ENCODE measurements at places on chromosomes 3 and 15.

GRCh38 chr3:32460031-32460749, 42.5 kb downstream of the CMTM6 start:
- DNase-seq, result no peak

- no peak for DNase-seq
These were observed 145.0 kb upstream of the TMCO5A start for GRCh38 chr15:37789397-37789786.

GRCh38 chr3:37510755-37511154, 336.4 kb upstream of the LRRFIP2 start:
- DNase-seq, result no peak

- DNase-seq, result no peak
These were observed 57.4 kb downstream of the SERP1 start for GRCh38 chr3:150488867-150489266.

DNA sequence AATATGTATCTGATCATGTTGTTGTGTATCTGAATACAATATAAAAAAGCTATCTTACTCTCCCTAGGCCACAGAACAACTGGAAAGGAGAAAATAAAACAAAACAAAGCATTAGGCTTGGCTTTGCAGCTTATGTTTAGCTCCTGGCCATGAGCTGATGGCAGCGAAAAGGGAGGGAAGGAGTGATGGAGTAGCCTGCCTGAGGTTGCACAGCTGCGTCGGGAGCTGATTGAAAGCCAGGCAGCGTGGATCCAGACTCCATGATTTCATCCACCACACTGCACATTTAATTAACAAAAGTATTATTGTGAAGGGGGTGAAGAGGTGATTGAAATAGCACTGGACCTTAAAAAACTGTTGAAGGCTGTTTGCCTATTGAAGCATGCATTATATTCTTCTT, 212.2 kb downstream of the GABRG3 start:
- DNase-seq, result no peak

DNA sequence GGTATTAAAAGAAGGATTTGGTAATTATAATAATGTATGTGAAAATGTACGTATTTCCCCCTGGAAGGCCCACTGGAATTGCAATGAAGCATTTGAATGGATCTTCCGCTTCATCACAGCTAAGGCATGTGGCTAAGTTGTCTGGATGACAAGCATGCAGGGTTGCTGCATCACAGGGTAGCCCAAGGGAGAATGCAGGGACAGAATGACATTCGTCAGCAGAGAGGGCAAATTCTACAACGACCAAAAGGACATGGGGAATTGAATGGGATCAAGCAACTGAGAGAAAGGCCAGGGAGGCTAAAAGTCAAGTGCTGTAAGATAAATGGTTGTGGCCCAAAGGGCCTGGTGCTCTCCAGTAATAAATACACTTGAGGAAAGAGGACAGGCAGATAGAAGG, 95.4 kb downstream of the ISL2 start:
- no peak for DNase-seq

GRCh38 chr3:15404767-15405166, 22.6 kb downstream of the METTL6 start:
- DNase-seq, result no peak

DNA sequence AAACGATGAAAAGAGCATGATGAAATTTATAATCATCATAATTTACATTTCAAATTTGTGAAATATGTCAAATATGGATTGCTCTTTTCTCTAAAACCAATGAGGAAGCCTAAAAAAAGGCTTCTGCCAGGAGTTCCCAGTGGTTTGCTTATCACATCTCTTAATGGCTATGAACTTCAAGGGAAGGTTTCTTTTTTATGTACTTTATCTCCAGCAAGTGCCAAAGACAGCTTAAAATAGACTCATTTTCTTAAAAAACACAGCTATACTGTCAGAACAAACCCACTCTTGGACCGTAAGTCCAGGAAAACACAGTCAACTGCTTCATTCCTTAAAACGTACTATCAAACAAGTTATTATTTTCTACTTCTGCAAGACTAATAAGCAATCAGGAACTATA, 80.2 kb downstream of the DLG1 start:
- DNase-seq, result no peak

- DNase-seq, result no peak
These were observed 50.6 kb downstream of the GAP43 start for GRCh38 chr3:115673881-115674280.

- no peak for DNase-seq
These were observed 26.0 kb upstream of the MCTP2 start for GRCh38 chr15:94205366-94205765.

GRCh38 chr3:139300416-139300815, 43.4 kb upstream of the MRPS22 start:
- no peak for DNase-seq

GRCh38 chr15:88693191-88693590, 54.4 kb downstream of the ISG20 start:
- no peak for DNase-seq

DNA sequence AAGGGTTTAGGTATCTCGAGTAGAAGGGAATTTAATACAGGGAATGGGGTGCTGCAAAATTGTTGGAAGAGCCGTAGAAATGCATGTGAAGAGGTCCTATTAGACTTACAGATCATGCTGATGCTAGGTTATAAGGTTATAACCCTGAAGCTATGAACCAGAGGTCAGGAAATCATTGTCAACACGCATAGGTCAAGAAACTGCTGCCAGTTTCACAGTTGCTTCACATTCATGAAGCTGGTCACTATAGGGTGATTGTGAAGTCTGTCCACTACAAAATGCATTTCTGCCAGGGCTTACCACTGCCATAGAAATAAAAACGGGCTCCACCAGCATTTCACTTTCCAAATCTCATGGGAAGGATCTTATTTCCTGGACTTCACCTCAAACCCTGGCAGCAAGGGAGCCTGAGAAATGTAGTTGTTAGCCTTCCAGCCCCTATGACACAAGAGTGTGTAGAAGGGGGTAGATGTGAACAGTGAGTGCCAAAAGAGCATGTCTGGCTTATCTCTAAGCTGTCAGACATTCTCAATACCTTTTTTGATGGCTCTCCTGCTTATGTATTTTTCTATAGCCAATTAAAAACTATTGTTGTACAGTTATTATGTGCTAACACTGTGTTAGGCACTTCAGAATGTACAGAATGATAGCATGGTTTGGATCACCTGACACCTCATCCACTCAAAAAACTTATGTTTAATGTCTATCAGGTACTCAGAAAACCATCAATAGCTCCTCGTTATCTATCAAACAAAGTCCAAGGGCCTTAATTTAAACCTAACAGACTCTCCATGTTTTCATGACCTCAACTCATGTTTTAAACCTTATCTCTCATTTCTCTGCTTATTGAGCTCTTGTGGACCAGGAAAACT, 148.3 kb upstream of the TSC22D2 start:
- DNase-seq, result no peak

- no peak for DNase-seq
These were observed 32.2 kb downstream of the RORA start for GRCh38 chr15:61196711-61197586.

DNA sequence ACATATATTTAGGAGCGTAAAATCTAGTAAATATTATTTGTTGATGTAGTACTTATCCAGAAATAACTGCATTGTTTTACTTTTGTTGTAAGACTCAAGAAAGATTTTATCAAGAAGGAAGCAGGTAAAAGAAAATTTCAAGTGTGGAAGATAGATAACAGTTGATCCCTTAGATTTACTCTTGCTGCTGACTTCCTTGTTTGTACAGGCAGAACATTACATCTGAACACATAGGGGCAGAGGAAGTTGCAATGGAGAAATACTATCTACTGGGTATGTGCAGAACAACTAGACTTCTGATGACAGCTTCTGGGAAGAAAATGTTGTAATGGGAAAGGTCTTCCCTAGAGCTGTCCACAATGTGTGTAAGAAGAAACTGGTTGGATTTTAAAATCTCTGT, 350.6 kb downstream of the NLGN1 start:
- no peak for DNase-seq

DNA sequence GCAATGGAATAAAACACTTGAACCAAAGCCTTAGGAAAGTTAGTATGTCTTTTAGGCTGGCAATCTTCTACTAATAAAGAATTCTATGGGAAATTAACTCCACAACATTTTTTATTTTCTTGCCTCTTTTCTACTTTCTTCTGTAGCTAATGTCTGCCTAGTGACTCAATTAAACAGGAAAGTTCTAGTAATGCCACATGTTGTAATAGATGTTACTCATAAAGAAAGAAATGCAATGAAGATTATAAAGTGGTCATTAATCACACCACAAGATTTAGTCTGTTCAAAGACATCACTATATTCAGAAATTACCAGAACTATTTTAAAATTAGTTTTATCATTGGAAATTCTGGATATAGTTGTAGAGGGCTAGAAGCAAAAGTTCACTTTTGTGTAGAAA, 329.7 kb downstream of the SI start:
- no peak for DNase-seq

- DNase-seq, result no peak
These were observed 765.9 kb downstream of the NR2F2 start for GRCh38 chr15:97096303-97096835.

- no peak for DNase-seq
These were observed 50.9 kb downstream of the DPH6 start for GRCh38 chr15:35495080-35495479.

GRCh38 chr3:152650177-152650576, 184.8 kb upstream of the P2RY1 start:
- DNase-seq, result no peak

Measured in thoracic aorta (tissue), 2 donors.